Stimulated activated CD4-positive, alpha-beta T cell treated with anti-CD3 and anti-CD28 coated beads, Interleukin-1b, Interleukin-23, amount 100 ng/mL, for 1 hour (primary cell): ENCODE measurements at places on chromosomes 4 and X.

- no peak for DNase-seq
Measured at GRCh38 chr4:4492161-4492847, 49.5 kb downstream of the STX18 start.

DNA sequence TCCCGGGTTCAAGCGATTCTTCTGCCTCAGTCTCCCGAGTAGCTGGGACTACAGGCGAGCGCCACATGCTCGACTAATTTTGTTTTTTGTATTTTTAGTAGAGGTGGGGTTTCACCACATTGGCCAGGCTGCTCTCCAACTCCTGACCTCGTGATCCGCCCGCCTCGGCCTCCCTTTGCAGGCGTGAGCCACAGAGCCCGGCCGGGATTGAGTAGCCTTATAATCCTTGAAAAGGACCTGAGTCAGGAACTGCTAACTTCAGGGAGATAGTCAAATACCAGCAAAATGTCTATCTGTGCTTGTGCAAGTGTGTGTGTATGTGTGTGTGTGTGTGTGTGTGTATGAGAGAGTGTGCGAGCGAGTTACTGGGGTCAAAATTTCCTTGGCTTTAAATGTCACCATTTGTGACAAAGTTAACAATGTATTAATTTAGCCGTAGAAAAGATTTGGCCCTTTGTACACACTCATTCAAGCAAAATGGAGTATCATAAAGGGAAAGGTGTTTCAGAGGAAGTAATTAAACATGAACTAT, 1.8 kb upstream of the KDM6A start:
- no peak for DNase-seq

DNA sequence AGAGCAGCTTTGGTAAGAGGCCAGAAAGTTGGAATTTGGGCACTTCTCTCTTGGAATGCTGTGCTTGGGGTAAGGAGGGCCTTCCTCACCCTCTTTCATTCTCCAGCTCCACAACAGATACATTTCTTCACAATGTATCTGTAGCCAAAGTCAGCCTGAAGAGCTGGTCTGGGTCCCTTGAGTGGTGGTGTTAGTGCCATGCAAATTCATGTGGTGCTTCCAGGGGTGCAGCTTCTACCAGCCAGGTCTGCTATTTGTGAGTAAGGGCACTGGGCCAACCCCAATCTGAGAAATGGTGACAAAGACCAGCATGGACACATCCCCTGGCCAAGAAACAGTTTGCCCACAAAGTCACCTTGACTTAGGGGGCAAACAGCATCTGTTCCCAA, 17.8 kb downstream of the AMER1 start:
- DNase-seq: no peak

DNA sequence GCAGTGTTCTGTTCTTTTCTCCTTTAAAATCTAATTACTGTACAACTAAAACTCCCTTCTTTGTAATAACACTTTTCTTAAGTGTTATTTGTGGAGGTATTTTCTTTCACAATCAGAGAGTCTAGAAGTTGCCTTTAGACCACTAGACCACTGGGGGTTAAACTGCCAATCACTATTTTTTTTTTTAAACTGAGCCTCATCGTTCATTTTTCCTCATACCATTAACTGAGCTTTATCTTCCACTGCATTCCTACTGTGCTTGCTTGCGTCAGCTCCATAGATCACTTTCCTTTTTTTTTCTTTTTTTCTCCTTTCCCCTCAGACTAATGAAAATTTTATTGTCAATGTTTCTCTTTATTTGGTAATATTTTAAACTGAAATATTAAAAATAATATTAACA, 310.6 kb downstream of the PDHA2 start:
- DNase-seq: no peak
